GM18507 (cell line): ENCODE measurements at places on chromosomes 2 and 18.

GRCh38 chr2:181142514-181142913 is 162.1 kb downstream of the UBE2E3 start:
- no peak for DNase-seq

GRCh38 chr2:143246815-143247744 is 117.9 kb downstream of the ARHGAP15 start:
- DNase-seq = no peak

DNA sequence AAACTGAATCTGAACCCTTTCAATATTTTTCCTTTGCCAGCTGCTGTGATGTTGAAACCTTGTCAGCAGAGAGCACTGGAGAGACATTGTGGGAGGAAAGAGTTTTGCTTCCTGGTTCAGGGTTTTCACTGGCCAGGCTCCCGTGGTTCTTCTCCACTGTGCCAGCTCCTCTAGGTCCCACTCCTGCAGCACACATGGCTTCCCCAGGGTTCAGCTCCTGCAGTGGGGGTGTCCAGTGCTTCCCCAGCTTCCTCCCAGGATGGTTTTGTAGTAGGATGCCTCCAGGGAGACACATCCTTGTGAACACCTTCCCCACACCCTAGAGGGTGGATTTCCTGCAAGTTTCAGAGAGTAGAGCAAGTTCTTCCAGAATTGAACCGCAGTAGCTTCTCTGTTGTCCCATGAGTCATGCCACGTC is 24.0 kb upstream of the SULT1C3 start:
- no peak for DNase-seq

- no peak for DNase-seq
These were observed 55.0 kb downstream of the EPB41L3 start for GRCh38 chr18:5488844-5489243.

- no peak for DNase-seq
These were observed 253.4 kb downstream of the CLIP4 start for GRCh38 chr2:29368659-29369040.

DNA sequence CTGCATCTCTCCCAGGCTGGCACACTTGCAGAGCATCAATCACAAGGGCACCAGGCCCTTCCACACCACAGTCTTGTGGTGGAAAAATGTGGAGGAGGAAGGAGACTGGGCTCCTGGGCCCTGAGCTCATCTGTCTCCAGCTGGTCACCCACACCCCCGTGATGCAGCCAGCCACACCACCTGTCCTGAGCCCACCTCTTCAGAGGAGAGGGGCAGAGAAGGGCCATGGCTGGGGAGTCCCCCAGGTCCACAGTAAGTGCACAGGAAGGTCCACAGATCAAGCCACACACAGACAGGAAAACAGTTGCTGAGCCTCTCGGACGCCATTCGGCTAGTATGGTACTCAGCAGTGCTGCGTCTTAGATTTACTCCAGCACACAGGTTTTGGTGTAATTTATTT is 203.5 kb upstream of the SALL3 start:
- no peak for DNase-seq

- DNase-seq = no peak
These were observed 54.7 kb upstream of the SP5 start for GRCh38 chr2:170660409-170660808.

DNA sequence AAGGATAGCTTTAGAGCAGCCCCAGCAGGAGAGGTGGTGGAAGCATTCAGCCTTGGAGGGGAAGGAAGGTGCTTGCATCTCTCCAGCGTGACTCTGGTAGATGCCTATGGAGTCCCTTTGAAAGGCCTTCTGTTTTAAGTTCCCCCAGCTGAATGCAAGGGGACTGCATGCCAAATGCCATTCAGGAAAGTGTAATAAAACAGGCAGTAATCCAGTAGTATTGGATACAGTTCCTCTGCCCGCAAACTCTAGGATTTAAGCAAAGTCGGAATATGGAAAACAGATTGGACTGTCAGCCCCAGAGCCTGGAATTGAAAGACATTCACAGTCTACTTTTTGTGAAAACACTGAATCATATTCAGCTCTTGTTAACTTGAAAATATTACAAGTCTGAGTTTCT is 125.2 kb upstream of the GAREM1 start:
- no peak for DNase-seq

DNA sequence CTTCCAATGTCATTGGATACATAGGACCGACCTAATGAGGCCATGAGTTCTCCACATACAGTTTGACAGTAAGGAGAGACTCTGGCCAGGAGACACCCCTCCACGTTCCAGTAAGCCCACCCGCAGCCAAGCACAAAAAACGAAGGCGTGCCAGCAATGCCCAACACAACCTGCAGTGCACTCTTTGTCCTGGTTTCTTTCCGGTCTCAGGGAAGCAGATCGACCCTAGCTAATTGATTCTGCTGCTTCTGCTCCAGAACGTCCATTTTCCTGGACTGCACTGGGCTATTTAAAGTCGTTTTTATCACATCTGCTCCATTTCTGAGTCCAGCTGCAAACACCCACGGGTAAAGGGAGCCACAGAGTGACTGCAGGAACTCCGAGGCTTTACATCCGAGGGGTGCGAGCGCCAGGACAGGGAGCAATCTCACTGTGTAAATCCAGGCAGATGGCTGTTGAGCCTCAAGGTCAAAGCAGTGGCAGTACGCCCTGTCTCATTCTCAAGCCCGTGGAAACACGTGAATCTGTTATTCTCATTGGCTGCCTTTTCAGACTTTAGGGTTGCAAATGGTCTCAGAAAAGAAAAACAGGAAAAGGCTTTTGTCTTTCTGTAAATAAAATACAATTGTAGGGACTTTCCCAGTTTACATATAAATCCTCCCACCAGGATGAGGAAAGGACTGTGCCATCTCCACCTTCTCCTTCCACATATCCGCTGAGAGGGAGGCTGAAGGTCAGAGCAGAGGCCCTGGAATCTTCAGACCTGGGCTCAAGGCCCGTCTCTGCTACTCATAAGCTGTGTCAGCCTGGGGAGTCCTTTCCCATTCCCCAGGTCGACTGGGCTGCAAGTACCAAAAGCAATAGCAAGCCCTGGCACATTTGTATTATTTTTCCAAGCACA is 40.7 kb downstream of the TMEM163 start:
- DNase-seq = no peak
